ENCODE measurements at places on chromosomes 5 and 9.
A peak's percentile ranks its signal among the peaks of the same experiment; 100 is the strongest.

DNA sequence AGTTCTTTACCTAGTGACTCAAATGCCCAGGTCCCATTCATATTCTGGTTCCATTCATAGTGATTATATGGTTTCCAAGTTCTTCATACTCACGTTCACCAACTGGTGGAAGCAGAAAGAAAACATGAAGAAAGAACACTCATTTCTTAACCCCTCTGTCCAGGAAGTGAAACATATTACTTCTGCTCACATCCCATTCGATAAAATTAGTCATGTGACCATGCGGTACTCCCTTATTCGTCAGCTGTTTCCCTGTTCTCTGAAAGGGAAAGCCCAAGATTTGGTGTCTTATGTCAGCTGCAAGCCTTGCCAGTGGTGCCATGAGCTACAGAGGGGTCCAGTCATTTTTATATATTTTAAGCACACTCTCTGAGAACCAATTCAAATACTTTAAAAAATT lies 387.0 kb upstream of the DMAC1 start:
- no peak for DNase-seq

GRCh38 chr5:80960531-80961375 lies 590 bp downstream of the RASGRF2 start:
- DNase-seq, result peak; percentile 3

GRCh38 chr9:16627967-16628366 lies 242.5 kb downstream of the BNC2 start:
- no peak for DNase-seq

- no peak for DNase-seq
Observed at GRCh38 chr9:120018550-120018949, 561.4 kb downstream of the CDK5RAP2 start.

DNA sequence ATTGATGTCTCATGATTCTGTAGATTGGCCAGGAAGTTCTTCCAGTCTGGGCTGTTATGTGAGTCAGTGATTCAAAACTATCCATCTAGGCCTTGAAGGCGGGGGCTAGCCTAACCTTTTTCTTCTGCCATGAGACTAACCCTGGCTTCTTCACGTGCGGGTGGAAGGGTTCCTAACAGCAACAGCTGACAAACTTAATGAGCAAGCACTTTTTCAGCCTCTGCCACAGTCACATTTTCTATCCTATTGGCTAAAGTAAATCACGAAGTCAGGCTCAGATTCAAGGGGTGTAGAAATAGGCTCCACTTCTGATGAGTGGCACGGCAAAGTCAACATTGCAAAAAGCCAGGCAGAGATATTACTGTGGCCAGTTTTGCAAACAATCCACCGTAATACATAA lies 68.4 kb downstream of the STK32A start:
- DNase-seq, result peak; percentile 29

GRCh38 chr9:38285236-38285635 lies 107.3 kb upstream of the ALDH1B1 start:
- DNase-seq, result no peak

DNA sequence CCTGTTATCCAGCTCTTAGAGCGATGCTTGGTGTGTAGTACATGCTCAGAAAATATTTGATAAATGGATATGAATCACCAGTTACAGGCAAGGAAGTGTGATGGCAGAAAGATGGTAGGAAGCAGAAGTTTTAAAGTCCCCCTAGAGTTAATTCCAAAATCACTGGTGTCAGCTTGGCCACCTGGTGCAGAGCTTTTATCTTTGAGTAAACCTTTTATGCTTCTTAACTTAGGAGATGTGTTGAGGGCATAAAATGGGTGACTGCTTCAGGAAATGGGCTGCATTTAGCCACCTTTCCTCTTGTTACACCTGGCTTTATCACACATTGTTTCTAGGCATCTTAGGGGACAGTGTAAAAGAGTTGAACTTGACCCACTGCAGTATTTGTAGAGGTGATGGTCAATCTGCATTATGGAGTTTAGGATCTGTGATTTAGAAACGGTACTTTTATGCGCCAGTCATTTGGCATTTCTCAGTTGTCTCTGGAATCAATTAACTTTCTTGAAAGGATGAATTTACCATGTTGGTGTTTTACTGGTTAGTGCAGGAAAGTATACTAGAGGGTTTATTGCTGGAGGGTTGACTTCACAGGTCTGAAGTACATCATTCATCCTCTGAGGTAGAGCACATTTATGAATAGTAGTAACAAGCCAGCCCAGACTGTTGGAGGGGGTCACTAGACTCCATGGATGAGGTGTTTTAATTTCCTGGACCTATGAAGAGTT lies 7.5 kb upstream of the FAM120AOS start:
- DNase-seq, result no peak

DNA sequence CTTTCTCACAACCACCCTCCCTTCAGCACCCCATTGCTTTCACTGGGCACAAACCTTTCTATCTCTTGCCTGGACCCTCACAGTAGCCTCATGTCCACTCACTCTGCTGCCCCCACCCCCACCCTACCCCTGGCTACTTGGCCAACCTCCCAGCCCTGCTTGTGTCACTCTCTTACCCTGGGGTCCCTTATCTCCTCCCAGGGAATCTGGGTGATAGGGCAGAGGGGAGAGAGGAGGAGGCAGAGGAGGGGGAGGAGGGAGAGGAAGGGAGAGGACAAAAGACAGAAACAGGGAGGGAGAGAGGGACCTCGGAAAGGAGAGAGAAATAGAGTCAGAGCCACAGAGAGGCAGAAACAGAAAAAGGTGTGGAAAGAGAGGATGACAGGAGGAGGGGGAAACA lies 25.0 kb upstream of the KIF12 start:
- no peak for DNase-seq

DNA sequence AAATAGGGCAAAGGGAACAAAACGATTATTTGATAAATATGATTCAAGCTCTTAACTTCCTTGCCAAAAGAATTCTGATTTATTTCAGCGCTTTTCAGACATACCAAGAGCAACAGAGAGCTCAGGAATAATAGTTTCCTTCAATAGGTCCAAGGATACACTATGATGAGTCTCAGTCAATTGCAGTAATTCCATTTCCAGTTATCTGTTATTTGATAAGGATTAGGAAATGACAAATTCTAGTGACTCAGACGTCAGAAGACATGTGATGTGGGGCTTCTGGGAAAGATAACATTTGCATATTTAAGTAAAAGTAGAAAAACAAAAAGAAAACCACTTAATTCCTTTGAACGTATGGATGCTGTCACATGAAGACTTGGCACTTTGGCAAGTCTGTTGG lies 1250.8 kb upstream of the CDH18 start:
- DNase-seq, result no peak

- peak; percentile 27 for DNase-seq
Observed at GRCh38 chr5:94968507-94969095, 316.3 kb downstream of the MCTP1 start.

- DNase-seq, result no peak
Observed at GRCh38 chr5:75395277-75395676, 58.3 kb downstream of the HMGCR start.

GRCh38 chr5:133930813-133931090 lies 37.7 kb downstream of the C5orf15 start:
- DNase-seq, result no peak

GRCh38 chr9:113590991-113591898 lies 127.7 kb downstream of the RGS3 start:
- peak; percentile 64 for DNase-seq

DNA sequence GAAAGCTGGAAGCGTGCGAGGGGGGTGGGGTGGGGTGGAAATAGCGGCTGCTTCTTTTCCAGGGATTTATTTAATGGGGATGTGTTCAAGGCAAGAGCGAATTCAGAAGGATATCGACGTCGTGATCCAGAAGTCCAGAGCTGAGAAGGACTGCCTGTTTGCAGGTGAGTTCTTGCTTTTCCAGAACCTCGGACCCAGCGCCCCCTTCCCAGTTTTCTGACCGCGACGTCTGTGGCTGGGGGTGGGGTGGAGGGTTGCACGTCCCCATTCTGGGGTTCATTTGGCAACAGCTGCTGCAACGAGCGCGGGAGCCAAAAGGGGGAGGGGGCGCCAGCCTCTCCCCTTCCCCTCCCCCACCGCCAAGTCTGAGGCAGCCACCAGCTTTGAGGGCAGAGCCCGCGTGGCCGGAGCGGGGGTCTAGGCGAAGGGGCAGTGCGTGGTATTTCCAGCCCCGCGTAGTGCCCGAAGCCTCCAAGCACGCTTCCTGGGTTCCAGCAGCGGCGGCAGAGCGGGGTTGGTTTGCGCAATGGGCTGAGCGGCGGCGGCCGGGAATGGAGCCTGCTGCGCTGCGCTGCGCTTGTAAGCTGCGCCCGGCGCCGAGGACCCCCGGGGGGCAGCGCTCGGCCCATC lies 701 bp downstream of the PARP8 start:
- DNase-seq, result peak; percentile 65
